ENCODE measurements at places on chromosomes 11 and 22.

DNA sequence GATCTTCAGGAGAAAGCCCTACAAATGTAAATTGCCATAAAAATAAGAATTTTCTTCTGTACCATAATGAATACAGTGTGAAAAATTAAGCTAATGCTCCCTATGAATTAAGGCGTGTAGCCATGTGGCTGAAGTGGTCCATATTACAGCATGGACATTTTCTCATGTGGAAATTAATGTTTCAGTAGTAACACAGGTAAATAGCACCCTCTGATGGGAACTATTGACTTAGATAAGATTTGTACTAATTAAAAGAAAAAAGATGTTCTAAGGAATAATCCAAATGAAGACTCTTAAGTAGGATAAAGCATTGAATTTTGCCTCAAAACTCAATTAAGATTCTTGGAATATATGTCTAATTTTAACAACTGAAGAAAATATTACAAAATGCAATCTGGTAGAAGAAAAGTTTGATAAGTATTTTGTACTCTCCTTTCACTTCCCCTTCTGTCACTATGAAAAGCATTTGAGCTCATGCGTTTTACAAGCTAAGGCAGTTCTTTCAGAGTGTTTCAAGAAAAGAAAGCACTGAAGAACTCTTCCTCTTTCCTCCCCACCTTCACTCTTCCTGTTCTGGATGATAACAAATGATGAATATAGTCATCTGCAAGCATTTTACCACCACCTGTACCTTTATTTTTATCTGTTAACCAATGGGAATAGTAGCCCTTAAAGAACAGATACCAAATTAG, 9.9 kb upstream of the OR8D2 start:
- no peak for DNase-seq

GRCh38 chr11:79276736-79277325, 164.0 kb downstream of the TENM4 start:
- DNase-seq: no peak

GRCh38 chr22:36102995-36103394, 57.6 kb downstream of the APOL3 start:
- DNase-seq: no peak

GRCh38 chr11:64225608-64226506, at the start of the genes NUDT22 and TRPT1:
Gene NUDT22, plus strand, starts transcription at chr11:64226274. Its CDS starts 379 bp downstream, at chr11:64226653.
Gene TRPT1, minus strand, starts transcription at chr11:64226186. Its CDS starts 326 bp downstream, at chr11:64225860.
- DNase-seq: peak; percentile 89

DNA sequence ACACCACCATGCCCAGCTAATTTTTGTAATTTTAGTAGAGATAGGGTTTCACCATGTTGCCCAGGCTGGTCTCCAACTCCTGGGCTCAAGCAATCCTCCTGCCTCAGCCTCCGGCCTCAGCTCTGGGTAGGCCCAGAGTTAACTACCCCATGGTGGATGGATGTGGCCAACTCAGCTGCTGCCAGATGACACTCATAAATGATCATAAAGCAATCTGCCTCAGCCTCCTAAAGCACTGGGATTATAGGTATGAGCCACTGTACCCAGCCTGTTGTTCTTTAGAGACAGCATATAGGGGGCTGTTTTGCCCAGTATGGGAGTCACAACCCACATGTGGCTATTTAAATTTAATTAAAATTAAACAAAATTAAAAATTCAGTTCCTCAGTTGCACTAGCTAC, 54.3 kb downstream of the LARGE1 start:
- no peak for DNase-seq

- no peak for DNase-seq
These were observed 6.1 kb downstream of the FJX1 start for GRCh38 chr11:35624316-35624715.

DNA sequence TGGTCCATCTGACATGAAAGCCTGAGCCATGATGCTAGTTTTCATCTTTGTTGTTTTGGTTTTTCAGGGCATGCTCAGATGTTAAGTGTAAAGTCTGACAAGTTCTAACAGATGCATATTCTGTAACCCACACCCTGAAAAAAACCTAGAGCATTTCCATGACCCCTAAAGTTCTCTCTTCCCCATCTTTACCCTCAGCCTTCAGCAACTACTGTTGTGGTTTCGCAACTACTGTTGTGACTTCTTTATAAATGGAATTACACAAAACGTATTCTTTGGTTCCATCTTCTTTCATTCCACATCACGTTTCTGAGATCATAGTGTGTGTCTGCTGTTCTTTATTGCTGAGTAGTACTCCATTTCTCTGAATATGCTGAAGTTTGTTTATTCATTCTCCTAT, 65.1 kb upstream of the LDLRAD3 start:
- no peak for DNase-seq

- no peak for DNase-seq
These were observed 14.9 kb downstream of the SLC22A12 start for GRCh38 chr11:64605656-64606585.

DNA sequence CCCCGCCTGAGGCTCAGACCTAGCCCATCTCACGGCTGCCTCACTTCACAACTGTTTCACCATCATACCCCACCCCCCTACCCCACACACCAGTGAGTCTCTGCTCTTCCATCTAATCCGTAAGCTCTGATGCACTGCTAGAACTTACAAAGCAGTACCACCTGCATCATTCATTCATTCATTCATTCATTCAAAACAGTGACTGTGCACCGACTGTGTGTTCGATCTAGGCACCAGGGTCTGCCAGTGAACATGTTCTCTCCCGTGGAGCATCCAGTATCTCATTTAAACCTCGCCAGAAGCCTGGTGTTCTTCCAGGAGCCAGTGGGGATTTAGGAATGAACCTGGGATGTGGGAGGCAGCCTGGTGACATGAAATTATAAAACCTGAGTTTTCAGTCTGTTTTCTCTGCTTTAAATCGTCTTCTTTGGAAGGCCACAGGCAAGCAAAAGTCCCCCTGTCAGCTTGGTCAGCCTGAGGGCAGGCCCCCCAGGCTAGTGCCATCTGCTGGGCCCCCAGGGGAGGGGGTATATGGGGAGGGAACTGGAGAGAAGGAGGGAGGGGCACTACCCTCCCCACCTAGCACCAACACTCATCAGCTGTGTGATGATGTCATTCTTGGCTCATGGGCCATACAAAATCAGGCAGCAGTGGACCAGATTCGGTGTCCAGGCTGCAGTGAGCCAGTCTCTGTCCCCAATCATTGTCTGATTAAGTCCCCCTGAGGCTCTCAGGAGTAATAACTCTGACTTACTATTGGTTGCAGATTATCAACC, 18.4 kb downstream of the TMPRSS6 start:
- DNase-seq: no peak

GRCh38 chr11:31641477-31642062, 132.0 kb downstream of the ELP4 start:
- DNase-seq: peak; percentile 7

- no peak for DNase-seq
These were observed 9.4 kb upstream of the DERL3 start for GRCh38 chr22:23847991-23848864.

GRCh38 chr11:86802601-86803051, 2.3 kb downstream of the PRSS23 start:
- DNase-seq: no peak

DNA sequence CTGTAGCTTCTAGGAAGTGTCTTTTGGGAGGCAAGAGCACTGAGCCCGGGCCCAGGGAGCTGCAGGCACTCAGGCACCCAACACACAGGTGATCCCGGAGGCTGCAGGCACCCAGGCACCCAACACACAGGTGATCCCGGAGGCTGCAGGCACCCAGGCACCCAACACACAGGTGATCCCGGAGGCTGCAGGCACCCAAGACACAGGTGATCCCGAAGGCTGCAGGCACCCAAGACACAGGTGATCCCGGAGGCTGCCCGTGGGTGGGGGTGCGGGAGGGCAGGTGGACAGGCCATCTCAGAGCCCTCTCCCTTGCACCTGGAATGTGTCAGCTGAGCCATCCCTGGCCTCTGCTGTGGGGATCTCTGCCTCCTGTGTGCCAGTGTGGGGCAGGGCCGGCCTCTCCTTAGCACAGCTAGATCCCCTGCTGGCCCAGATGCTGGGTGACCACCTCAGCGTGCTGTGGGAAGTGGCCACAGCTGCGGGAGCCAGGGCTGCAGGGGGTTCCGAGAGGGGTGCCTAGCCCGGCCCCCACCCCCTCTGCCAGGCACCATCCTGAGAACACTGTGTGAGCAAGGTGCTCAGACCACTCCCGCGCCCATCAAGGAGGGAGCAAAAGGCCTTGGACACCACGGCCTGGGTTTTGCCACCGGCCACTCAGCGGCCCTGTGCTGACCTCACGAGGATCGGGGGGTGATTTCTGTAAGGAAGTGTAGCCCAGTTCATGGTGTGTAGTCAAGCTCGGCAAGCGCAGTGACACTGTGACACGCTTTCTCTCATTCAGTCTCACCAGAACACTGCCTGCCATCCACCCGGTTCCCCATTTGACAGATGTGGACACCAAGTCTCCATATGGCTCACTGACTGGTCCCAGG, 14.2 kb downstream of the MRGPRG start:
- no peak for DNase-seq

DNA sequence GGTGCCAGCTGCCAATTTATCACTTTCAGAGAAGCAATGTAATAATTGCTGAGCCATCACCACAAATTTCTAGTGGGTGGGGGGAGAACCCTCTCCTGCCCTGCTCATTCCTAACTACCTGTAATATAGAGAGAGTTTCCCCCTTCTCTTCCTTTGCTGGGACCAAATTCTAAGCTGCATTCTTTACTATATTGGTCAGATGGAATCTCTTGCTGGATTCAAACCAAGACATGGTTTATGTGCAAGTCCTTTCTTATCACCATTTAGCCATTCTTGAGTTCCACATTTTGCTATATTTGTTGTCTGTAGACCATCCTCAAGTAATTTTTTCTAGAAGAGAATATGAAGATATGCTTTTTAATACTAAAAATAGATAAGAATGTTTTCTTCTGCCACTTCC, 452.1 kb downstream of the MN1 start:
- DNase-seq: no peak

- DNase-seq: no peak
These were observed 89.9 kb upstream of the APOA1 start for GRCh38 chr11:116927163-116927974.

DNA sequence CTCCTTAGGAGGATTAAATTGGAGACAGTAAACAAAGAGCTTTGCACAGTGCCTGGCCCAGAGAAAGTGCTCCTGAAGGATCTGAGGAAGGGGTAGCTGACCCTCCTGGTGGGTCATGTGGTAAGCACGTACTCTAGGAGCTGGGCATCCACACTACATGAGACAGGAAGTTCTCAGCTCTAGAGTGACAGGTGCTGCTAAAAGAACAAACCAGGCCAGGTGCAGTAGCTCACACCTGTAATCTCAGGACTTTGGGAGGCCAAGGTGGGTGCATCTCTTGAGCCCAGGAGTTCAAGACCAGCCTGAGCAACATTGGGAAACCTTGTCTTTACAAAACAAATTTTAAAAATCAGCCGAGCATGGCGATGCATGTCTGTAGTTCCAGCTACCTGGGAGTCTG, 13.1 kb downstream of the SLC43A1 start:
- DNase-seq: no peak

GRCh38 chr11:19661827-19662226, 50.8 kb upstream of the NAV2 start:
- DNase-seq: no peak

- DNase-seq: no peak
These were observed 76.2 kb upstream of the ARHGAP32 start for GRCh38 chr11:129268371-129268770.

DNA sequence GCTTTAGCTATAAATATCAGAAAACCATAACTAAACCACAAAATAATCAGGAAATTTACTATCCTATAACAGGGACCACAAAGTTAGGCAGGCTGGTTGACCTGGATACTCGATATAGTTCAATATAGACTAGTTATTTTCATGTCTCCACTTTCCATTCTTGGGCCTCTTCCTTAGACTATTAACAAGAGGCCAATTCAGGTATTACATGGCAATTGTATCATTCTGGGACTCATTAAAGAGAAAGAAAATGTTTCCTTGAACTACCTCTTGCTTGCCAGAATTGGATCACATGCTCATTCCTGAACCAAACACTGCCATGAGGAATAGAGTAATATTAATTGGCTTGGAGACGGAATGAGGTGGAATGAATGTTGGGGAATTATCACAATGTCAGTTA, 76.0 kb downstream of the EIF3M start:
- no peak for DNase-seq

DNA sequence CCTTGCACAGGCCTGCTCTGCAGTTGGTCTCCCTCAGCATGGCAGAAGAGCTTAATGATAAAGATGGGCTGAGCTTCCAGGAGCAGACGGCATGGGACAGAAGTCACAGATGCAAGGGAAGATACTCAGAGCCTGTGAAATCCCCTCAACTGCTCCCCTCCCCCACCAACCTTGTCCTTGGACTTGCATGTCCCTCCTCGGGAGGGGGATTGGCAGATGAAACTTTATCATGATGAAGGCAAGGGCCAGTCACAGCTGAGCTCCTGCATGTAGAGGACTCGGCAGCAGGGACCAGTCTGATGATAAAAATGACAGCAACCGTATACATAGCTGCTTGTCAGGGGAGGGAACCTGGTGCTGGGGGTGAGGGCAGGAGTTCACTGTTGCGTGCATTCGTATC, 6.8 kb upstream of the SLC22A8 start:
- DNase-seq: no peak

DNA sequence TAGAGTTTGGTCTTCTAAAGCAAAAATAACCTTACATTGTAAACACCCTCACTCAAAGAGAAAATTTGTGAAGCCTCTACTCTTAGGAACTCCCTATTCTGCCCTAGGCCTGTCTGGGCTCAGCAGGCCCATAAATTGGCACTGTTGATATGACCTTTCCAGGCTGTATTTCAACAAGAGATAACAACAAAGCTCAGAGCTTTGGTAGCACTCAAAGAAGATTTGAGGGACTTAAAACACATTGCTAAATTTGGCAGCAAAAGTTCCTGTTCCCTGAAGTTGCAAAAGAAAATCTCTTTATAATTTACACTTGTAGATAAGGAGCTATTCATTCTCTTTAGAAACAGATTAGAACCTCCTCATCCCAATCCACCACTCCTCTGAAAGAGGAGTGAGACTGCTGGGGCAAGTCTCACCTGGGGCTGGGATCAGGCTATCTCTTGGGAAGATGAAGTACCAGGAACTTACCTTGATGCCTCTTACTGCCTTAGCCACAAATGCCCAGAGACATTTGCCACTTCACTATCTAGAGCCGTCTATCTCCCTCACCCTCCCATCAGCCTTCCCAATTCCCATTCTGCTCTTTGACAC, 110.4 kb upstream of the AKIP1 start:
- no peak for DNase-seq

DNA sequence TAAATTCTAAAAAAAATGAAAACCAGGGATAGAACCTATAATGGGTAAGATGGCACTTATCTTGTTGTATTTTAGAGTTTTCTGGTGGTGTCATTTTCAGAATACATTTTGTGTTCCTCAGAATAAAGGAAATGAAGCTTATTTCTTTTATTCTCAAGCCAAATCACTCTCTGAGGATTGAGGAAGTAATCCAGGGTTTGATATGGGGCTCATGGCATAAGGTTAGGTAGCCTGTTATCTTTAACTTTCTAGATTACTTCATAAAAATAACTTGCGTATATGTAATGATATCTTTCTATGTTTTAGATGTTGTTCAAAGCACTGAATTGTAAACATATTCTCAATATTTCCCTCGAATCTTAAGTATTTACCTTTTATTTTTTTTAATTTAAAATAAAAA, 33.5 kb downstream of the PDE3B start:
- DNase-seq: no peak

GRCh38 chr11:34904421-34904955, 11.7 kb downstream of the APIP start:
- DNase-seq: no peak

GRCh38 chr11:66986178-66986545, 11.1 kb downstream of the C11orf86 start:
- no peak for DNase-seq

GRCh38 chr11:7020183-7020917, at the start of the genes NLRP14 and ZNF214:
Gene NLRP14, plus strand, starts transcription at chr11:7020479. Its CDS starts 18,108 bp downstream, at chr11:7038587.
Gene ZNF214, minus strand, starts transcription at chr11:7020346. Its CDS starts 17,511 bp downstream, at chr11:7002835.
- peak; percentile 90 for DNase-seq
